ENCODE measurements at places on chromosomes 12 and 14.
A peak's percentile ranks its signal among the peaks of the same experiment; 100 is the strongest.

GRCh38 chr12:114275086-114275485, 130.9 kb downstream of the TBX5 start:
- DNase-seq = no peak

GRCh38 chr12:112937741-112938719, at the start of gene OAS3:
TSS of gene OAS3 (plus strand) at chr12:112938474. CDS start at chr12:112938531, 57 bp downstream.
- DNase-seq = peak; percentile 43

DNA sequence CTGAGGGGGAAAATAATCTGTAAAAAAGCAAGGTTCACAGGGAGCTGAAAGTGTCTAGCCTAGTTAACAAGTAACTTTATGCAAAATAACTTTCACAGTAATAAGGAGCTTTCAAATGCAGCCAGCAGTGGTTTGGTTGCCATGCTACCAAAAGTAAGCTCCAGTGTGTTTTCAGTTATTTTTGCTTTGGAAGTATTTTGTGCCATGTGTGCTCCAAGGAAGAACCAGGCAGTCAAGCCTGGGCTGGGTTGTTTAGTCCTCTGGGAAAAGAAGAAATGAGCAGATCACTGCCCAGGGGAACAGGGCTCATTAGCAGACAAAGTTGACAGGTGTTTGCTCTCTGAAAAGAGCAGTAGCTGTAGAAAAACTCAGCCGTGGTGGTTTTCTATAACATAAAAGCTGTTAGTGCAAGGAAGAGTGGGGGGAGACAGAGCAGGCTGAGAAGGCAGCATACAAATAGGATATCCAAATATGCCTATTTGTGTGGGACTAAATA, 92.8 kb upstream of the TMTC2 start:
- DNase-seq = no peak

DNA sequence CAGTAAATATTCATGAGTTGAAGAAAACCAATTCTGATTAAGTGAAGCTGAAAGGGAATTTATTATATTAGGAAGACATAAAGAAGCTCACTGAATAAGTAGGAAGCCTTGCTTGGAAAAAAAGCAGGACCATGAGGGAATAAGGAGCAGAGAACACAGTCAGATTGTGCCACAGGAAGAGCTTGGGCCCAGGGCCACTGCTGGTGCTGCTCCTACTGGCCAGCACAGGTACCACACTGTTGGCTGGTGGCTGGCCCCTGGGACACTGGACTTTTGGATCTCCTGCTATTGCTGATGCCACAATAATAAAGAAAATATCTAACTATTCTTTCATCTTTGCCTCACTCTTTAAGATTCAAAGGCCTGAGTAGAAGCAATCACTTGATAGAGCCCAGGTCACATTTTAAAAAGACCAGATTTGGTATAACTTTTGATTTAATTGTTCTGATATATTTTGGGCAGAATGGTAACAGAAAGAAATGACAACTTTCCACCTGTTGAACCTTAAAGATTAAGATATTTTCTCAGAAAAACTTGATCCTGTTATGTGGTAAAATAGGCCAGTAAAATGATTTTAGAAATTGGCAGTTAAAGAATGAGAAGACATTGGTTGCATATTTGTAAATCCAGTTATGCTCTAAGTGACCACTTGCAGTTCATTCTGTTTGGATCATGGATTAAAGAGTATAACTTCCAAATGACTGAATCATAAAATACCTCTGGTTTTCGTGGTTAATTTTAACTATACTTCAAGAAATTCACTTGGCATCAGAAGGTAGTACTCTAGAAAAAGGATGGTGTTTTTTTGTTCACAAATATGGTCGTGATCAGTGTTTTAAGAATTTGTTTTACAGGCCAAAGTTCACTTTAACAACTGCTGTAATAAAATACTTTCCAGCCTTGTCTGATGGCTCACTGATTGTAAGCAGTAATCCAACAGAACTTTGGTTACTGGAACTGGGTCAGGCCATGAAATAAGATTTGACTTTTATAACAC, 68.3 kb downstream of the DERA start:
- DNase-seq = no peak

DNA sequence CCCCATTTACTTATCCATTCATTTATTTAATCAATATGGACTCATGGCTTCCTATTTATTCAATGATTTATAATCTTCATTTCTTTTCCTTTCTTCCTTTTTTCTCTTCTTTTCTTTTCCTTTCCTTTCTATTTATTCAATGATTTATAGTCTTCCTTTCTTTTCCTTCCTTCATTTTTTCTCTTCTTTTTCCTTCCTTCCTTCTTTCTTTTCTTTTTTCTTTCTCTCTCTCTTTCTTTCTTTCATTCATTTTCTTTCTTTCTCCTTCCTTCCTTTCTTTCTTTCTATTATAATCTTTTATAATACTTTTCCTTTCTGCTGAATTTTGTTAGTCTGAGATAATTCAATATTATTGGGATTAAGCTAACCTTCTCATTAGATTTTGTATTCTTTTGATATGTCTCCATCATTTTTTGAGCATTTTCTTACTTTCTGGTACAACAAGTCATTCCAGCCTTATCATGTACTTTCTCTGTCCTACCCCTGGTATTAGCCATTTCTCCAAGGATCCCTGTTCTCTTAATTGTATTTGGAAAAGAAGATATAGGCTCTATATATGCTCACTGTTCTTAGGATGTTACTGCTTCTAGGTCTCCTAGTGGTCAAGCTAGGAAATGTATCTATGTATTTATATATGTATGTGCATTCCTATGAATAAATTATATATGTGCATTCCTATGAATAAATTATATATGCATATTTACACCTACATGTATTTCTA, 12.1 kb downstream of the LACRT start:
- DNase-seq = no peak

- no peak for DNase-seq
Observed at GRCh38 chr14:21385188-21385904, 1.5 kb upstream of the SUPT16H start.

DNA sequence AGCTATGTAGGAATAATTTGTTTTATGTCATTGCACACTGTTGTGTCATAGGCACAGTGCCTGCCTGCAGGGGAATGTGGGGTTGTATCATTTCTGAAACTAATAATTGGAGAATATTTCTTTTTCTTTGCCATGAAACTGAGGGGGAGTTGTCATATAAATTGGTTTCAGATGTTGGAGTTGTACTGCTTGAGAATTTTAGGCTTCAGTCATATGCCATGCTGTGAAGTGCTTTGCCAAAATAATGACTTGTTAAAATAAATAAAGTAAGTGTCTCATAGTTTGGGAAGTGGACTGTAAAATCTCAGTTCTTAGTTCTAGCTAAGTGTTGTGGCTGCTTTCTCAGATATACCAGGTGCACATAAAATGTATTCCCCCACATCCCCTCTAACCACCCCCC, 116.8 kb downstream of the DAAM1 start:
- no peak for DNase-seq

GRCh38 chr12:77609016-77609415, 221.7 kb upstream of the NAV3 start:
- DNase-seq = no peak

All from stimulated activated CD4-positive, alpha-beta T cell treated with anti-CD3 and anti-CD28 coated beads, Interleukin-15, amount 100 ng/mL, for 1 hour (primary cell).